HCT116 (cell line): ENCODE measurements at places on chromosomes 2 and 18. TPM values are rescaled to one million over a fixed set of nuclear protein-coding genes. Genes with fewer than 3 reads are reported as not detected.

DNA sequence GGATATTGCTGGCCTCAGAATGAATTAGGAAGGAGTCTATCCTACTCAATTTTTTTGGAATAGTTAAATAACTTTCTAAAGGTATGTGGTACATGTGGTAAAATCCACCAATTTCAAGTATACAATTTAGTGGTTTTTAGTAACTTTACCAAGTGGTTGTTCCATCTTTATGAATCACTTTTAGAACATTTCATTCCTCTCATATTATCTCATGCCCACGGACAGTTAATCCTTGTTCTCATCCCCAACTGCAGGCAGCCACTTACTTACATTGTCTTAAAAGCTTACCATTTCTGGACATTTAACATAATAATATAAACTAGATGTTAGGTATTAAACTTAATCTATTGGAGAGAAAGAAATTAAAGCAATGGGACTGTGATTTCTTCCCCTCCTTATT, 146.3 kb upstream of the ZC3H15 start:
- DNase-seq = no peak
- H3K36me3 ChIP-seq = no peaks in the 10 kb centered on the region
- H3K27ac ChIP-seq = no peak overlapping the region
- no peak overlapping the region for H3K4me3 ChIP-seq

- no peaks in the 10 kb centered on the region for H3K4me1 ChIP-seq
- no peak overlapping the region for H3K4me3 ChIP-seq
- no peak overlapping the region for H3K27ac ChIP-seq
- no peaks in the 10 kb centered on the region for H3K27me3 ChIP-seq
Observed at GRCh38 chr18:80213182-80213581, 34.1 kb downstream of the PARD6G start.

DNA sequence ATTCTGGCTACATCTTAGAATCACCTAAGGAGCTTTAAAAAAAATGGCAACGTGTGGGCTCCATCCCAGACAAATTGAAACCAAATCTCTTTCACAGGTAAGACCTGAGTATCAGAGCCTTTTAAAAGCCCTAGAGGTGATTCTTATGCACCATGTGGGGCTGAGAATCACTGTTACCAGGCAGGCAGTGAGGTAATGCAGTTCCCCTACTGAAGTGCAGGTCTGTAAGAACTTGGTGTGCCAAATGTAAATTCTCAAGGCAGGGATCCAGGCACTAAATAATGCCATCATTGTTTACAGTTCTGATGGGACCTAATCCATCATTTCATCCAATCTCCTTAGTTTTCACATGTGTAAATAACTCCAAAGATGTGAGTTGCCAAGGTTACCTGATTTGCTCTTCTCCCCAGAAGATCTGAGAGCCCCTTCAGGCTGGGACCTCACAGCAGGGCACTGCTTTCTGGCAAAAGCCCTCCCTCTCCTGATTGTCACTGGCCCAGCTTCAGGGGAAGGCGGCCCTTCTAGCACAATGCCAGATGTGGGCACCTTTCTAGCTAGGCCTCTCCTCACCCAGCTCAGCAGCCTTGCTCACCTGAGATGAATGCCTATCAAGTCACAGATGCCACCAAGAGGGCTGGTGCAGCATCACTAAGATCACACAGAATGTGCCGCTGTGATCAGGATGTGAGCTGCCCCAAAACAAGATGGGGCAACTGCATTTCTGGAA, 73.6 kb upstream of the RGPD5 start:
- H3K27me3 ChIP-seq = no peaks in the 10 kb centered on the region
- DNase-seq = no peak
- no peak overlapping the region for H3K4me3 ChIP-seq
- H3K4me1 ChIP-seq = no peaks in the 10 kb centered on the region

GRCh38 chr2:180949896-180950295, 30.5 kb upstream of the UBE2E3 start:
- no peaks in the 10 kb centered on the region for H3K4me1 ChIP-seq
- no peak for DNase-seq
- no peaks in the 10 kb centered on the region for H3K36me3 ChIP-seq

DNA sequence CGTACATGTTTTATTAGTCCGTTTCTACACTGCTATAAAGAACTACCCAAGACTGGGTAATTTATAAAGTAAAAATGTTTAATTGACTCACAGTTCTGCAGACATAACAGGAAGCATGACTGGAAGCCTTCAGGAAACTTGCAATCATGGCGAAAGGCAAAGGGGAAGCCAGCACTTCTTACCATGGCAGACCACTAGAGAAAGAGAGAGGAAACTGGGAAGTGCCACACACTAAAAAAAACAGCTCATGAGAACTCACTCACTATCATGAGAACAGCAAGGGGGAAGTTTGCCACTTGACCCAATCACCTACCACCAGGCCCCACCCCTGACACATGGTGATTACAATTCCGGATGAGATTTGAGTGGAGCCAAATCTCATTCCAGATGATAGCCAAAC, 466.2 kb downstream of the IRS1 start:
- no peak for DNase-seq
- peaks cover 28% of the 10 kb centered on the region for H3K4me1 ChIP-seq
- H3K27ac ChIP-seq = no peak overlapping the region
- H3K4me3 ChIP-seq = no peak overlapping the region
- no peaks in the 10 kb centered on the region for H3K36me3 ChIP-seq

DNA sequence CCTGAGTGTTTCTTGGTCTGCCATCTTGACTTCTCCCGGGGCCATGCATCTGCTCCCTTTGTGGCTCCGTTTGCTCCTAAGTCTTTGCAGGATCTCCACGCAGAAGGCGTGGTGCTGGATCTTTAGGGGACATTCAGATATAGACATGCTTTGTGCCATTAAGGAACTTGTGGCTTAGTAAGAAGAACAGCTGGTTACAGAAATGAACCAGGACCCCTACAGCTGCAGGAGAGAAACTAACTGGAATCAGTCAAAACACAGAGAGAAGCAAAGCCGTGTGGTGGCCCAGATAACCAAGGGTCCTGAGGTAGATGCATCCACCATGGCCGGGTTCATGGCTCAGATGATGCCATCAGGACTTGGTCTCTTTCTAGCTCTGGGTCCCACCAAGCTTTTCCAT, 97.6 kb downstream of the SH3RF3 start:
- H3K36me3 ChIP-seq = no peaks in the 10 kb centered on the region
- no peak overlapping the region for H3K4me3 ChIP-seq
- no peak for DNase-seq
- peaks cover 23% of the 10 kb centered on the region; the same call in 1 of the 2 replicates for H3K27me3 ChIP-seq

Gene ZNF516
- total RNA-seq = 32.0 TPM

Gene NR4A2
- total RNA-seq = 17.9 TPM

Gene CXCR1
- total RNA-seq = not detected

Gene SMYD1
- not detected for total RNA-seq

DNA sequence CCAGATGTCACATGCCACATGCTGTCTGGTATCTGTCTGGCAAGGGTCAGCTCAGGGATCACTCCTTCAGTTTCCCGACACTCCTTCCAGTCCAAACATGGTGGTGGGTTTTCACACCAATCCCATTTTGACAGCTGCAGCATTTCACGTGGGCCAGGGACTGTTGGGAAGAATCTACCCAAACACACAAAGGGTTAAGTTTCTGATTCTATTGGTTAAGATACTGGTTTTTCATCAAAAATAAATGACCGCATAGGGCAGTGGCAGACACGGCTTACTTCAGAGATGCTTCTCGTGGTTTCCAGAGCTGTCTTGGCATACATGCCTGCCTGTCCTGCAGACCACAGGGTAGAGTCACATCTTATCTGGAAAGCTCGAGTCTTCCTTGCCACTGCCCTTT, 79.7 kb downstream of the PSMG2 start:
- no peaks in the 10 kb centered on the region for H3K27me3 ChIP-seq
- no peak overlapping the region for H3K4me3 ChIP-seq
- no peak for DNase-seq
- no peaks in the 10 kb centered on the region for H3K4me1 ChIP-seq
- H3K36me3 ChIP-seq = no peaks in the 10 kb centered on the region

Gene AQP12A
- total RNA-seq = not detected

- no peak overlapping the region for H3K27ac ChIP-seq
- H3K4me3 ChIP-seq = no peak overlapping the region
- DNase-seq = no peak
Observed at GRCh38 chr2:213959589-213959988, 451.3 kb upstream of the VWC2L start.

Gene CD8B
- 0.47 TPM for total RNA-seq

DNA sequence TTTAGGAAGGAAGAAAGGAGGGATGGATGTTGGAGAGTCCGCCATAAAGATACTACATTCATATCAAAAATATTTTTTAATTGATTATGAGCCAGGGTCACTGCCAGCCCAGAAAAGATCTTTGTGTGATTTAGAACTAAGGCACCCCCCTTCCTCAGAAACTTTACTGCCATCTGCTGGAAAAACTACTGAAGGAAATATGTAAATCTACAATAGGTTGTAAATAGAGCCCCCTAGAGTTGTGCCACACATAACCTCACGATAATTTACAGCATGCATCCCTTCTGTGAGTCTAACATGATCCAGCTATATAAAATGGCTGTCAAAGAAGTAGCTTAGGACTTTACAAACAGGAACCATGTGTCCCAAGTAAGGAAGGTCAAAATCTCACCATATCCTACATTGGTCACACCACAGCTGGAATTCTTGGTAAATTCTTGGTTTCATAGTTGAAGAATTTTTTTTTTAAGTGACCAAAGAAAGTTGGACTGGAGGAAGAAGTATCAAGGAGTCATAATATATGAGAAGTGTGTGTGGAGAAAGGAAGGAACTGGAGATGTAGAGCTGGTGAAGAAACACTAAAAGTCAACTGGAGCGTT, 152.5 kb downstream of the CYP26B1 start:
- no peak overlapping the region for H3K4me3 ChIP-seq
- no peaks in the 10 kb centered on the region for H3K4me1 ChIP-seq
- DNase-seq = peak; percentile 27
- no peaks in the 10 kb centered on the region for H3K36me3 ChIP-seq

DNA sequence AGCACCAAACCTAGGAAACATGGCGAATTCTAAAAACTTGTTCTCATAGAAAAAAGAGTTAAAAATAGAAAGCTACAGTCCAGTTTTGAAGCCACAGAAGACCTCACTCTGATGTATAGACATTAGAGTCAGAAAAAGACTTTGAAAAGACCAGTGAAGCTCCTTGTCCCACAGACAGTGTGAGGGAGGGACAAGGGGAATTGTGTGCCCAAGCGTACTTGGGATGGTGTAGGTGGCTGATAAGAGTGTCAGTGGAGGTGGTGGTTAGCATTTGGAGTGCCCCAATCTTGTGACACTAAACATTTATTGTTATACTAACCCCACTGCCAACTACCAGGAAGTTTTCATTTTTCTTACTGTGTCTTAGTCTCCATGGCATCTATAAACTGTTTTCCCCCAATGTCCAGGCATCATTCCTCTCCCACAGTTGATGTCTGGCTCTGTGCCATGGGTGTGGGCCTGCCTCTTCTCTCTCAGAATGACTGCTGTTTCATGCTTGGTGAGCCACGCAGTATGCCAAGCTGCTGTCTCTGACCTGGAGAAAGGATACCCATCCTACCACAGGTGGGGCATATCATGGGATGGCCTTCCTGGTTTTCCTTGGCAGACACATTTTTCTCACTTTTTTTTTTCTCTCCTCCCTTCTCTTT, 161.4 kb downstream of the RPIA start:
- H3K36me3 ChIP-seq = no peaks in the 10 kb centered on the region
- H3K4me1 ChIP-seq = no peaks in the 10 kb centered on the region
- H3K27me3 ChIP-seq = peaks cover 39% of the 10 kb centered on the region
- DNase-seq = no peak

GRCh38 chr2:111691164-111691875, 192.7 kb downstream of the ANAPC1 start:
- no peaks in the 10 kb centered on the region for H3K27me3 ChIP-seq
- H3K4me1 ChIP-seq = no peaks in the 10 kb centered on the region
- DNase-seq = no peak

DNA sequence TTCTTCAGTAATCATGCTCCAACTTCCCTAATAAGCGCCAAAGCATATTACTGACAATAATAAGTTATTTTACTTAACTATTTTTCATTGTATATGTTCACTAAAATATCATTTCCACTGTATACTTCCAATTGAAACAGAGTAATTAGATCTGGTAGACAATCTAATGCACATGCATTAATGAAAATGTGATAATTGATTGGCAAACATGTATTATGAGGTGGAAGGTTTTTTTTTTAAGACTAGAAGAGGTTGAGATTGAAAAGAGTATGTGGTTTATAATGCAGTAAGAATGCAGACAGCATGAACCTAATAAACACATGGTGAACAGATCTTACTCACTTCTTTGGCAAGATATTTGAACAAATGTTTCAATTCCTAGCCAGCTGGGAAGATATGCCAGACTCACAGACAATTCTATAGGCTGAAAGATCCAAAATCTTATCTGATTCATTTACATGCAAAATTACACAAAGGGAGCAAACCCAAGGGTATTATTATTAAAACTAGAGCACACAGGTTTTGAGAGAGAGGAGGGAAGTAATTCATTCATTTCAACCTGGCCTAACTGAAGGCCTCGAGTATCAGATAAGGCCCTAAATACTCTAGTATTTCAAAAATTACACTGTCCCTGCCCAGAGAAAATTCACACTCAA, 2.8 kb downstream of the NCKAP1 start:
- no peaks in the 10 kb centered on the region for H3K36me3 ChIP-seq
- no peak overlapping the region for H3K4me3 ChIP-seq
- no peak for DNase-seq
- H3K4me1 ChIP-seq = peaks cover 21% of the 10 kb centered on the region

Gene PRPF40A
- total RNA-seq = 171 TPM

Gene VRK2
- total RNA-seq = 33.0 TPM
